NCI-H1694 treated with DMSO at 0.1 percent for 48 hours (cell line): ENCODE measurements at places on chromosomes 3 and 15.

DNA sequence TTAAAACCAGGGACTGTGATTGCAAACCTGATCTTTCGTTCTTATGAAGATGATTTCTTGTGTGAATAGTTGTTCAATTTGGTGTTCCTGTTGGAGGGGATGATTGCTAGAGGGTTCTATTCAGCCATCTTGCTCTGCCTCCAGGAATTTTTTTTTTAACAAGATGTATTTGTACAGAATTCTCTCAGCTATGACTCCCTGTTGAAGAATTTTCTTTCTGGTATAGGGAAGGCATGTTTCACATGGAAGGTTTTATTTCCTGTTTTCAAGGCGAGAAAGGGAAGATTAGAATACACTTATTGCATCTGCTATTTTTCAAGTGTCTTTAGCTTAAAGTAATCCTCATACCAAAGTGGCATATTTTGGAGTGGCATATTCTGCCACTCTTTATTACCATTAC is 5.6 kb upstream of the LRRC34 start:
- no peak for DNase-seq

- DNase-seq: no peak
These were observed 42.1 kb upstream of the TSPAN3 start for GRCh38 chr15:77112838-77113504.

DNA sequence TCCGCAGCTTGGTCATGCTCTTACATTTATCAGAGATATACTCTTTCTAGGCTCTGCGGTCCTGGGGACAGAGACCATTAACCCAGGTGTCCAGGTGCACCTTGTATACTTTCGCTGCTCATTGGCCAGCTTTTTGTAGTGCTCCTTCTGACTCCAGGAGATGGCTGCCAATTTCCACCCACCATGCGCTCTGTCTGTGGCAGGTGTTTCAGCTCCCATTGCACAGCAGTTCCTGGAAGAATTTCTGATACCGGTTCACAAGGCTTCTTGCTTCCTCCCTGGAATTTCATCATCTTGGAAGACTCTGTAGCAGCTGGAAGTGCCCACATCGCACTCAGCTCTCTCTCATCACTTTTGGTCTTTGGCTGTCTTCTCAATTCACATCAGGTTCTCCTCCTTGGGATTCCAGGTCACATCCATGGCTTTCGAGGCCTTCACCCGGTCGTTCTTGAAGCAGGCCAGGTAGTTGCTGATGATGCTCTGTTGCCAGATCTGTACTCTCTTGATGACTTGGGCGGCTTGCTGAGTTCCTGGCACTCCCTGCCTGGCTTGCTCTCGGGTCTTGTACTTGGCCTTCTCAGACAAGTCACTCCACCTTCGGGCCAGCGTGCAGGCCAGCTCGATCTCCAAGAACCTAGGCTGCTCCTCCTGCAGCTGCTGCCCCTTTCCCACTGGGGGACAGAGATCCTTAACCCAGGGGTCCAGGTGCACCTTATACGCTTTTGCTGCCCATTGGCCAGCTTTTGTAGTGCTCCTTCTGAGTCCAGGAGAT is 41.1 kb upstream of the ARL8B start:
- DNase-seq: no peak

GRCh38 chr15:47027322-47027946 is 689.9 kb upstream of the SEMA6D start:
- peak; percentile 59 for DNase-seq

DNA sequence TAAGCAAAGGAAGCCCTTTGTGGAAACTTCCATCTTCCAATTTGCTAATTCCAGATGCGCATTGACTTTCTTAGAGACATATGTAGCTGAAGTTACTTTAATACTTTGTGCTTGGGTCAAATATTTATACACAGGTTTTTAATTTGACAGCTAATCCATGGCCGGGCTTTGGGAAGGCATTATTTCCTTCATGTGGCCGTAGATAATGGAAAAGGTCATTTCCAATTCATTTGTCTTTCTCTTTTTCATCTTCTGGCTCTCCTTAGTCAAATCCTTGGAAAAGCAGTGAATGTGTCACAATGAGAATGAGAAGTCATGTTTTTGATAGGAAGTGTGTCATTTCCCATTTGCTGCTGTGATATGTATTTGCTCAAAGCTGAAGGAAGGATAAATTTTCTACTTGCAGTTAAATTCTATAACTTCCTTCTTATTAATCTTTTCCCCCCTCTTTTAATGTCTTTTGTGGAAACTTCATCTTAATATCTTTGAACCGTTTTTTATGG is 323.3 kb downstream of the CLSTN2 start:
- DNase-seq: no peak

DNA sequence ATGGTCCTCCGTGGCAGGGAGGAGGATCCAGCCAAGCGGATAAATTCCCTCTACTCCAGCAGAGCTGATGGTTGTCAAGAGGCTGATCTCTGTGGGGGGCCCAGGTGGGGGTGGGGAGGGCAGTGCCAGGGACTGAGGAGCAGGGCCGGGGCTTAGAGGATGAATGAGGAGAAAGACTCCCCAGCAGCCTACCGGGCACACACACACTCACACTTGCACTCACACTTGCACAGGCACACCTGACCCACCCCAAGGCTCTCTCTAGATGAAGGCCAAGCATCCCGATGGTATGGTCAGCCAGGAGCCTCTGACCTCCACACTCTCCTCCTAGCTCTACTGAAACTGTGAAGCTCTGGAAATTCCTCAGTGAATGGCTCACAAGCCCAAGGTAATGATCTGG is 131.3 kb upstream of the PRR20G start:
- no peak for DNase-seq

DNA sequence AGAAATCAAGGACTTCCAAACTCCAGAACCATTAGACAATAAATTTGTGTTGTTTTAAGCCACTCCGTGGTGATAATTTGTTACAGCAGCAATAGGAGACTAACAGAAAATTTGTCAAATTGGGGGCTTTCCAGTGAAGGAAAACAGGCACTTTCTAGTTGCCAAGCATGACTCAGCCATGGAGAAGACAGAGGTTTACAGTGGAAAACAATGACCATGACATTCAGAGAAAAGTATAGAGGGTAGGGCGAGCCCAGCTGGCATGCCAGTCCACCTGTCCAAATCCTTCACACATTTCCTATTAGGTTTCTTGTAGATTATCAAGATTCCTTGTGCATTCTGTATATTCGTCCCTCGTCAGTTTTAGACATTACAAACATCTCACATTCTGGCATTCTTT is 24.9 kb downstream of the SLCO2A1 start:
- no peak for DNase-seq

DNA sequence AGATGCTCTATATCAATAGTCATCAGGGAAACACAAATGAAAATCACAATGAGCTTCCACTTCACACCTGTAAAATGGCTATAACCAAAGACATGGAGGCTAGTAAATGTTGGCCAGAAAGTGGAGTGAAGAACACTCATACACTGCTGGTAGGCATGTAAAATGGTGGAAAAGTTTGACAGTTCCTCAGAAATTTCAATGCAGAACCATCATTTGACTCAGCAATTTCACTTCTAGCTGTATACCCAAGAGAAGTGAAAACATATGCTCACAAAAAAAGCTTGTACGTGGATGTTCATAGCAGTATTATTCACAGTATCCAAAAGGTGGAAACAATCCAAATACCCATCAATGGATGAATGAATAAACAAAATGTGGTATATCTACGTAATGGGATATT is 19.2 kb upstream of the TOP2B start:
- no peak for DNase-seq
